ENCODE measurements at places on chromosomes 16 and 17.

DNA sequence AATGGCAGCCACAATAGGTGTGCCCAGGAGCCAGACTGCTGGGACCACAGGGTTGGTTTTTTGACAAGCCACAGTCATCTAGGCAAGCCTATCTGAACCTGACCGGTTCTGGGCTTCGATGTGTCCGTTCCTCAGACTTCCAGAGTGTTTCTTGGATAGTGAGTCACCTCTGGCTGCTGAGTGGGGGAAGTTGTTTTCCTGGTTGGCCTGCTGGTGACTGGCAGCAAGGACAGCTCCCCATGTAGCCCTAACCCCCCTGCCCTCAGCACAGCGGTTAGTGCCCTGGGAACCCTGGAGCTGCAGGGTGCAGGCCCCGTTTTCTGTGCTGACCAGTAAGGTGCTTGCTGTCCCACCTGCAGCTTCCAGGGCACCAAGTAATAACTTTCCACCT is 65.5 kb downstream of the PLD6 start:
- no peak for DNase-seq

DNA sequence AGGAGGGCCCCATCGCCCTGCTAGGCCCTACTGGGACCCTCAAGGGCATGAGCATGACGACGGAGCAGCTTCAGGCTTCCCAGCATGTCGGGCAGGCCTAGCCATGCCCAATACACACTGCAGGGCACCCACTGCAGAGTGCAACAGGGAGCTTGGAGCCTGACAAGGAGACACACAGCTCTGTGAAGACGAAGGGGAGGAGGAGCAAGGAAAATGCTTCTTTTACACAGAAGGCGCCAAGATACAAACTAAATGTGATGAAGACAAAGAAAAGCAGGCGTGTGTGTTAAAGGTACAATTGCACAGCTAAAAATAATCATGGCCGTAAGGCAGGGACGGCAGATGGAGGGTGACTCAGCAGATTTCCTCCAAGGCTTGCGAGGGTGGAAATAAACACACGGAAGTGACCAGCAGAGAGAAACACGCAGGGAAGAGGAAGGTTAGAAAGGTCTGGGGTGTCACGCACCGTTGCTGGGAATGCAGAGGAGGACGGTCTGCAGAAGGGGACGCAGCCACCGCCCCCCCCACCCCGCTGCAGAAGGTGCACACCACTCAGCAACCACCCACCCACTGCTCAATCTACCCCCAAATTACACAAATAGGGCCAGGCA is 108.5 kb downstream of the ZNF778 start:
- DNase-seq, result no peak

- DNase-seq, result no peak
These were observed 14.8 kb upstream of the CETP start for GRCh38 chr16:56946767-56947603.

DNA sequence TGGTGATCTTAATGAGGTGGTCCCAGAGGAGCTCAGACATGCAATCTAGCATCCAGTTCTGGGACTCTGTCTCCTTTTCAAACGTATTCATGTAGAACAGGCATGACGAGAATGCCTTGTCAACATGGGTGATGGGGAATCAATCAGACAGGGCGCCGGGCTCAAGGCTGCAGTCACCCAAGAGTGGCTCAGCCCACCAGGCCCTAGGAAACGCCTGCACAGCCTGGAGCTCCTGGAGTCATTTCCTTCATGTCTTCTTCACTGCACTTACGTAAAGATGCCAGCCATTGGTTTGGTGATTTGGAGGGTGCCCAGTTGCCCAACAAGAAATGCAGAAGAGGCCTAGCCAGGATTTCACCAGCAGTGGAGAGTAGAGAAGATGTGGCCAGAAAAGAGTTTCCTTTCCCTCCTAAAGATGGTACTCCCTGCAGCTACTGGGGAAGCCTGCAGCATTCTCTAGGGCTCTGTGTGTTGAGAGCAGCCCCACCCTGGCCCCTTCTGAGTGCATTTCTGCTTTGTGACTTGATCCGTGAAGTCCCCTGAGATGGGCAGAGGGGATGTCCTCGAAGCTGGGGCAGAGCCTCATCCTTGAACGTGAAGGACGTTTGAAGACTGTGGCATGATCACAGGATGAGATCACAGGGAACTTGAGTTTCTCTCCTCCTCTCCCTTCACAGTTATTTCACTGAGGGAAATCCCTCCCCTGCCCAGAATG is 24.0 kb upstream of the STH start:
- DNase-seq, result no peak

DNA sequence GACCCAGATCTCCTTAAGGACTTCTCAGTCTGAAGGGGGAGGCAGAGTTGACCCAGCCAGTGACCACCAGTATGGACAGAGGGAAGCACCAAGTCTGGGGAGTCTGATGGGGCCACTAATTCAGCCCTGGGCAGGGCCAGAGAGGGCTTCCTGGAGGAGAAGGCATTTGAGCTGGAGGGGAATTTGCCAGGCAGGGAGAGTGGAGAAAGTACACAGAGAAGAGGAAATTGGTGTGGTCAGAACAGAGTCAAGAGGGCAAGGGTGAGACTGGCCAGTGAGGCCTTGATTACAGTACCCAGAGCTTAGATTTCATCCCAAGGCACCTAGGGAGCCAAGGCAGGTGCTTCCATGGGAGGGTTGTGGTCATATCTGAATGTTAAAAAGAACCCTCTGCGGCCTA is 36.3 kb downstream of the MYO15A start:
- DNase-seq, result no peak

- DNase-seq, result no peak
These were observed 3.1 kb downstream of the PRSS8 start for GRCh38 chr16:31132303-31132979.

DNA sequence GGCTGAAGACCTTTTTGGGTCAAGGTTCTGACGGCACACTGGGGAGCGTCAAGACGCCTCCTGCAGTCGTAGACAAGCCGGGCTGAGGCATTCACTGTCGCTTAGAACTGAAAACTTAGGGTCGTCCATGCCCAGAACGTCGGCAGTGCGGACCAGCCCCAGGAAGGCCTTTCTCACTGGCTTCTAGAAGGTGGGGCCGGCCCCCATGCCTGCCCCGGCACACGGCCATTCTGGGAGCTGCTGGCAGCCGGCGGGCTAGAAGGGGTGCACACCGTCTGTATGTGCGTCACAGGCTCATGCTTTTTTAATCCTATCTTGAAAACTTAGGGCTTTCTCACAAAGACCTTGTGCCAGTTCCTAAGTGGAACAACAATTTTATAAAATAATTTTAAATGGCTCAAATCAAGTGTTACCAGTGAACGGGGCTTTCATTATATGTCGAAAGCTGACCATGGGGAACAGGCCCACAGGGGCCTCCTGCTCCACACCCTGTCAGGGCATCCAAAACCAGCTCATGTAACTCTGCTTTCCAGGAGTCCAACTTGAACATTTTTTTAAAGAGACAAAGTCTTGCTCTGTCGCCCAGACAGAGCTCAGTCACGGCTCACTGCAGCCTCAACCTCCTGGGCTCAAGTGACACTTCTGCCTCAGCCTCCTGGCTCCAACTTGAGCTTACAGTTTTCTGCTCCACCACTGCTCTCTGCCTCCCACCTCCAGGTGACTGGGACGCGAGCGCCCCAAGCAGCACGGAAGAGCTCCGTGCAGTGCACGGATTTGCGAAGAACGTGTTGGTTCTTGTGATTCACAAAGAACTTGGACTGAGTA is 111.2 kb downstream of the ANKRD11 start:
- DNase-seq, result no peak

DNA sequence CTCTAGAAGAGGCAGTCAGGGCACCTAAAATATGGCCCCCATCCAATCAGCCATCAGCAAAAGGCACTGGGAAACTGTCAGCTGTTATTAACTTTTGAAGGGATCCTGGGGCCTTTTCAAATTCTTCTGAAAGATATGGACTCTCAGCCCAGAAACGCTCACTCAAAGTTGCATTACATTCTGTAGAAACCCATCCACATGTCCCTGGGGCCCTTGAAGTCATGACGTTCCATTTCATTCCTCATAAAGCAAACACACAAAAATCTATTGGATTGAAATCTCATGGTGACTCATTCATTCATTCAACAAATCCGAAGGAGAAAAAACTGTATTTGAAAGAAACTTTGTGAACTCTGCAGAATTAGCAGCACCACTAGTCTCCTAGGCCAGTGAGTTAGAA is 215.3 kb downstream of the C16orf95 start:
- DNase-seq, result no peak

- no peak for DNase-seq
These were observed 353.1 kb downstream of the FOXL1 start for GRCh38 chr16:86931410-86931941.

DNA sequence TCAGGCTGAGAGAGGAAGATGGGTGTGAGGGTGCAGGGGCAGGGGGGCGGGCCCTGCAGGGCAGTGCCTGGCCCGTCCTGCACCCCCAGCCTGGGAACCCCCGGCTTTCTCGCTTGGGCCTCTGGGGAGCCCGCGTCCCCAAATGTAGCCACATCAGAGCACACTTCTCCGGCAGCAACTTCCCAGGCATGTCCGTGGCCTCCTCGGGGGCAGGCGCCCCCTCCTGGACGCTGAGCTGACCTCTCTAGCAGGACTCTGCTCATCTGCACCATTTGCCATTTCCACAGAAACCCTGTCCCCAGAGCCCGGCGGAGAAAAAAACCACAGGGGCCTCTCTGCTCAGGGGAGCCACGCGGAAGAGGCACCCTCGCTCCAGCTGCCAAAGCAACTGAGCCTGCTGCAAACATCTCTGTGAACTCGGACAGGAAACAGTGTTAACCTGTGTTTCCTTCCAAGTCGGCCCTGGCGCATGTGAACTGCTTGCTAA is 63.4 kb downstream of the KLHDC4 start:
- DNase-seq, result no peak

DNA sequence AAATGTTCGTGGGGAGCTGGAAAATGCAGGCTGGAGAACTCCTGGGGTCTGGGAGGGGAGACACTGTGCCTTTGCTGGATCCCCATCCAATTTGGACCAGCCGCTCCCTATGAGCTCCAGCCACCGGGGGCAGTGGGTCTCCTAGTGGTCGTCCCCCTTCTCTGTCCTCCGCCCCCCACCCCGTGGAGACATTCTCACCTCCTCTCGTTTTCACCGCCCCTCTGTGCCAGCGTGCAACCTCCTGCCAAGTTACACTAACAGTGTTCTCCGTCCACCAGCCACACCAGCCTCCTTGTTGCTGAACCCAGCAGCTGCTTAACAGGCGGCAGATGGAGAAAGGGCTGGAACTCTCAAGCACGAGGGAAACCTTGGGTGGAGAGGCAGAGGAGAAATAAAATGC is 67.4 kb upstream of the SOX9 start:
- DNase-seq, result no peak

DNA sequence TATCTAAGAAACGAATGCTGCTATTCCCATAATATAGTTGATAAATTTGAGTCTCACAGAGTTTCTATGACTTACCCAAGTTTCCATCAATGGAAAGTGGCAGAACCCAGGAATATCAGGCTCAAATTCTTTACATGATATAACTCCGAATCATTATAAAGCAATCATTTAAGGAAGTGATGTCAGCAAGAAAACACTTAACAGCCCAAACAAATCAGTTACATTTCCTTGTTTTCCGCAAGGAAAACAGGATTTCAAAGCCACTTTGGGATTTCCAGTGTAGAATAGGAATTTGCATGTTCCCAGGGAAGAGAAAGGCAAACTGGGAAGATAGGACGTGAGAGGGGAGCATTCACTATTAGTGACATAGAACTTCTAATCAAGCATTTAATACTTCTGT is 311.4 kb upstream of the GOT2 start:
- DNase-seq, result no peak

DNA sequence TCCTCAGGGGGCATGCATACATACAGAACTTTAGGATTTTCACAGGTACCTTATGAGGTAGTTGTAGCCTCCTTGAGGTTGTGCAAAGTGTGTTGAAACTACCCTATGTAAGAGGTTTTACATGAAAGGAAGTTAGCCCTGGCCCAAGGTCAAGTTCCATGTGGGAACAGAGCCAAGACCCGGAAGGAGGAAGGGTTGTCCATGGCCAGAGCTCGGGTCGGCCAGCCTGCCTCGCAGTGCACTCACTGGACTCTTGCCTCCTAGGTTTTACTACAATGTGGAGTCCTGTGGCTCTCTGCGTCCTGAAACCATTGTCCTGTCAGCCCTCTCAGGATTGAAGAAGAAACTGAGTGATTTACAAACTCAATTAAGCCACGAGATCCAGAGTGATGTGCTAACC is 8.2 kb downstream of the POLR2C start:
- no peak for DNase-seq

GRCh38 chr17:77471984-77472461 is 331.3 kb downstream of the SEC14L1 start:
- DNase-seq, result no peak

DNA sequence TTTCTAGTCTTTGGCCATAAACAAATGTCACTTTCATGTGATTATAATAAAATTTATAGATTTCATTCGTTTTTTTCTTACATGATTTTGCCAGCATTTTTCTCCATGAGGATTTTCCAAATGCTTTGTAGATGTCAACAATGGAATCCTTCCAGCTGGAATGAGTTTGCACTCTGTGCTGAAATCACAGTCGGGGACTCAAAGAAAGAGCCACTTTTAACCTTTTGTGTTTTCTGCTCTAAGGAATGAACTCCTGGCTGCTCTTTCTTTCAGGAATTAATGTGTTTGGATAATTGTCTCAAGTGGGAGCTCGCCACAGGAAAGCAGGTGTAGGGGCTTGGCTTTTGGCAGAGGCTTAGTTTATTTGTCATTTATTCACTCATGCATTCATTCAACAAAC is 372.3 kb upstream of the SALL1 start:
- no peak for DNase-seq

GRCh38 chr17:79412886-79413390 is 197.9 kb downstream of the RBFOX3 start:
- no peak for DNase-seq

DNA sequence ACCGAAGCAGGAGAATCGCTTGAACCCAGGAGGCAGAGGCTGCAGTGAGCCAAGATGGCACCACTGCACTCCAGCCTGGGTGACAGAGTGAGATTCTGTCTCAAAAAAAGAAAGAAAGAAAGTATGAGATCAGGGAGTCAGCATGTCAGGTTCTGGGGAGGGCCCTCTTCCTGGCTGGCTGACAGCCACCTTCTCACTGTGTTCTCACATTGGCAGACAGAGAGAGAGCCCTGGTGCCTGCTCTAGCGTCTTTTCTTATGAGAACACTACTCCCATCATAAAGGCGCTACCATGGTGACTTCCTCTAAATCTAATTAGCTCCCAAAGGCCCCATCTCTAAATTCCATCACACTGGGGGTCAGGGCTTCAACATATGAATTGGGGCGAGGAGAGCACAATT is 27.6 kb upstream of the RBBP6 start:
- no peak for DNase-seq

DNA sequence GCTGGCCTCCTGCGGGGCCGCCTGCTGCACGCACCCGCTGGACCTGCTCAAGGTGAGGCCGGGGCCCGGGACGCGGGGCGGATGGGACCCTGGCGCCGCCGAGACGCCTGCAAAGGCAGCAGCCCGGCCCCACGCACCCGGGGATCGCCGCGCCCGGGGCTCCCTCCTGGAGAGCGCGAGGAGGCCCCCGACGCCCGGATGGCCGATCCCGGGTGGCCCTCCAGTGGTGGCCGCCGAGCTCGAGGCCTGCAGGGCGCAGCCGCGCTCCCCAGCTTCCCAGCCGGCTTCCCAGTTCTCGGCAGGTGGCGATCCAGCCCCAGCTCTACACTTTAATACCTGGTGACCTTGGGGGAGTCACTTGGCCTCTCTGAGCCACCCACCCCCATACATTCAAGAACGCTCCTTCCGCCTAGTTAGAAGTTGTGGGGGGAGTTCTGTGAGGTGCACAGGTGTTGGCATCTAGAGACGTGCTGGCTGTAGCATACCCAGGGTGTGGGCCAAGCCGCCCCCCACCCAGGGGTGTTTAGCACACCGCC is 452 bp downstream of the SLC25A10 start:
- no peak for DNase-seq

- no peak for DNase-seq
These were observed 115.9 kb downstream of the DYNLRB2 start for GRCh38 chr16:80656711-80657150.

Data from cortex of kidney (tissue), 1 donor.